ENCODE measurements at places on chromosomes 7 and 10.
A peak's percentile ranks its signal among the peaks of the same experiment; 100 is the strongest.

DNA sequence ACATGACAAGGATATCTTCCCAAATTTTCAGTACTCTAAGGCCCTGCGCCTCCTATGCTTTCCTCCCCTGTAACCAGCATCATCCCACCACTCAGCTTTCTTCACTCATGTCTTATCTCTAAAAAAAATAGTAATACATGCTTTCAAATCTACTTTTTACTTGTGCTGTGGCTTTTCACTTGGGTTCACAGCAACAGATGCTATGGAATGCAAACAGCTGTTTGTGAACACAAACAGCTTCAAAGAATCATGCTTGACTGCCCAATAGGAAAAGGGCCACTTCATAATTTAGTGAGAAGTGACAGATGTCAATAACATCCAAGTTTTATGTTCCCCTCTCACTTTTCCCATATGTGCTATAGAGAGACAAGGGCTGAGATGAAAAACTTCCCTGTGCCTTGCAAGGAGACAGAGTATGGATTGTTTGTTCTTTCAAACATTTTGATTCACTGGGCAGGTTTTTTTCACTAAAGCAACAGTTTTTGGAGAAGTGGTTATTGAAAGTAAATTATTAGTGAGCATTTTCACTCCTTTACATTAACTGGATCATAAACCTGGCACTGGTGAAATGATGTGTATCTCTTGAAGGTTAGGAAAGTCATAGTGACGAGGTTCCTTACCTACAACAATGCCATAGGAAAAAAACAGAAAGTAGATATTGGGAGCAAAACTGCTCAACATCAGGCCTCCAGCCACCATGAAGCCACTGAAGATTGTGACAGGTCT lies 37.3 kb downstream of the SLC16A9 start:
- no peak for DNase-seq
- no peak overlapping the region for H3K4me3 ChIP-seq
- peaks cover 8% of the 10 kb centered on the region for H3K4me1 ChIP-seq
- no peak overlapping the region for H3K27ac ChIP-seq

DNA sequence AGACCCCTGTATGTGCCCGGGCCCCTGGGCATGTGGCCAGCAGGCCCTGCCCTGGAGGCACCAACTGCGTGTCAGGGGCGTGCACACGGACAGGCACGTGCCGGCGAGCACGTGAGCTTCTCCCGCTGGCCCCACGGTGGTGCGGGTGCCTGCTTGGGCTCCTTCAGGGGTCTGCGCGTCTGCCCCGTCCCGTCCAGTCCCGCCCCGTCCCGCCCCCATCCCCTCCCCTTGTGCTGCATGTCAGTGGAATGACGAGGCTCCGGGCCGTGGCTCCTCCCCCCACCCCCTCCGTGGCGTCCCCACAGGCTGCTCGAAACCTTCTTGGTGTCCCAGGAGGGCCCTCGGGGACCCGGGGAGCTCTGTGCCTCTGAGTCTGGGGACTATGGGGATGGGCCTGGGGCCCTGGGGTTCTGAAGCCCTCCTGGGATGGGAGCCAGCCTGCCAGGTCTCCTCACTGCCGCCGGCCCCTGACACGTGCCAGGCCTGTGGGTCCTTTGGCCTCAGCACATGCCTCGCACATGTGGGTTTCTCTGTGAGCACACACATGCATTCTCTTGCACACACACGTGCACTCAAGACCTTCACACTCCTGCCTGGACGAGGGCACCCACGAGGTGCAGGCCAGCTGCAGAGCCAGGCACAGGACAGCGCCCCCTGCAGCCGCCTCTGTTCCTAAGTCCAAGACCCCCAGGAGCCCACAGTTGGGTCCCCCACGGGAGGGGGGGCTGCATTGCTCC lies 27.5 kb upstream of the AMZ1 start:
- H3K36me3 ChIP-seq = peaks cover 40% of the 10 kb centered on the region
- no peak overlapping the region for H3K4me3 ChIP-seq
- DNase-seq = peak; percentile 63
- peaks cover 3% of the 10 kb centered on the region for H3K4me1 ChIP-seq
- no peaks in the 10 kb centered on the region for H3K27me3 ChIP-seq

DNA sequence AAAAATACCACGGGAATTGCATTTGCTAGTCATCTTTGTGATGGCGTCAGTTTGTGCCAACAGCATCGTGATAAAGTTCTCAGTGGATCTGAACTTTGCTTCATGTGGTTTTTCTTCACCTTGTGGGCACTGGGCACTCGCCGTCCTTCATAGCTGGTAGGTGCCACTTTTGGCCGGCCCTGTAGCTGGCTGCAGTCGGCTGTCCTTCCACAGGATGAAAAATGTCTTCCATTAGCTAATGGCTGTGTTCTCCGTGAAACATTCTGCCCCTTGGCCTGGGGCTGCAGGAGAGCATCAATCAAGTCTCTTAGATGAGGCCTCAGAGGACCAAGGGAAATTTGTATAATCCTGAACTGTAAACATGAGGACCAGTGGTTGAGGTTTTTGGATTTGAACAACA lies 145.3 kb downstream of the DYNC1I1 start:
- H3K36me3 ChIP-seq = no peaks in the 10 kb centered on the region
- no peaks in the 10 kb centered on the region for H3K4me1 ChIP-seq
- H3K27me3 ChIP-seq = no peaks in the 10 kb centered on the region
- H3K4me3 ChIP-seq = no peak overlapping the region
- no peak overlapping the region for H3K27ac ChIP-seq

DNA sequence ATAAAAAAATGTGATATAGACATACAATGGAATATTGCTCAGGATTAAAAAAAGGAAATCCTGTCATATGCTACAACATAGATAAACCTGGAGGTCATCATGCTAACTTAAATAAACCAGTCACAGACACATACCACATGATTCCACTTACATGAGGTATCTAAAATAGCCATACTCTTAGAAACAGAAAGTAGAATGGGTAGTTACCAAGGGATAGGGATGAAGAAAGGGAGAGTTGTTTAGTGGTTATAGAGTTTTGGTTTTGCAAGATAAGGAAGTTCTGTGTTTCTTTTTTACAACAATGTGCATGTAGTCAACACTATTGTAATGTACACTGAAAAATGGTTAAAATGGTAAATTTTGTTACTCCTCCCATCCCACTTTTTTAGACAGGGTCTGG lies 30.5 kb downstream of the BICC1 start:
- no peaks in the 10 kb centered on the region for H3K36me3 ChIP-seq
- H3K4me1 ChIP-seq = no peaks in the 10 kb centered on the region
- H3K27me3 ChIP-seq = no peaks in the 10 kb centered on the region
- H3K27ac ChIP-seq = no peak overlapping the region
- no peak for DNase-seq
- H3K4me3 ChIP-seq = no peak overlapping the region

DNA sequence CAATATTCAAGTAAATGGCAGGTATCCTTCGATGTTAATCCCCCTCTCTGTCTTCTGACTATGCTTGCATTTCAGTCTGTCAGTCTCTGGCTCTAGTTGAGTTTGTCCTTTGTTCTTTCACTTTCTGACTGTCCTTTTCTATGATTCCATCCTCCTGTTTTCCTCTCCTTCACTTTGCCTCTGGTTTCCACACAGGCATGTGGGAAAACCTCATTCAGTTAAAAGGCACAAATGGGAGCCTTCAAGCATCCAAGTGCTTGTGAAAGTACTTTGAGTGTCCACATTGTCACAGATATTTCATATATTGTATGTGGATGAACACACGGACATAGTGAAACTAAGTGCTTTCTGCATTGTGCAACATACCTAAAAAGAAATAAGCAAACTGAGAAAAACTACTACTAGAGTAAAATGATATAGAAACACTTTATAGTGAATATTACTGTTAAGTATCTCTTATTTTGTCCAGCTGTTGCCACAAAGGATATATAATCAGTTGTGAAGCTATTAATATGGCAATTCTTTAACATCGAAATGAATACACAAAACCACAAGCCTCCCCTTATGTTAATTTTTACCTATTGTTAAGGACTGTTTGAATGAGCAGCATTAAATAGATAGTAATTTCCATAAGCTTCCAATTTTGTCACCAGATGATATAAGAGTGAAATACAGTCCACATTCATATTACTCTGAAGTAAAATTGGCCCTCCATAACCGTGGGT lies 71.7 kb downstream of the NRBF2 start:
- no peak for DNase-seq
- H3K36me3 ChIP-seq = peaks cover 17% of the 10 kb centered on the region
- H3K27me3 ChIP-seq = no peaks in the 10 kb centered on the region
- no peak overlapping the region for H3K4me3 ChIP-seq

DNA sequence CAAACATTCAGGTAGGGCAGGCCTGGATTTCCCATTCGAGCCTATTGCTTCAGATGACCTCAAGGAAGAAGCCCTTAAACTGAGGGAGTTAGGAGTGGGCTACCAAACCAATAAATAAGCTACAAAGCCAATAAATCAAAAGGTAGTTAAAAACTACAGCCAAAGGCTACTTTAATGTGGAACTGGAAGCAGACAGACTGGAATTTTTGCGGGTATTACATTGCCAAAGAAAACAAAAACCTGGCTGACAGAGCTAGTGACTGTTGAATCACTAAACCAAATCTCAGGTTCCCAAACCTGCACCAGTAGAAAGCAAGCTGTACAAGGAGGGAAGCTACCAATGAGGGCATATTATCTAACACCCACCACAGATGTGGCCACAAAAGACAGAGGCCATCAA lies 315.6 kb downstream of the GRM8 start:
- DNase-seq = no peak
- no peak overlapping the region for H3K4me3 ChIP-seq
- H3K4me1 ChIP-seq = no peaks in the 10 kb centered on the region
- no peaks in the 10 kb centered on the region for H3K27me3 ChIP-seq
- H3K36me3 ChIP-seq = no peaks in the 10 kb centered on the region
- no peak overlapping the region for H3K27ac ChIP-seq

GRCh38 chr10:97383159-97383558 lies 18.0 kb downstream of the RRP12 start:
- peaks cover 99% of the 10 kb centered on the region for H3K36me3 ChIP-seq
- H3K27me3 ChIP-seq = no peaks in the 10 kb centered on the region
- no peak for DNase-seq
- H3K4me1 ChIP-seq = peaks cover 2% of the 10 kb centered on the region
- H3K4me3 ChIP-seq = no peak overlapping the region

- no peak overlapping the region for H3K4me3 ChIP-seq
- no peak for DNase-seq
- H3K27me3 ChIP-seq = no peaks in the 10 kb centered on the region
These were observed 727.8 kb downstream of the TYW1 start for GRCh38 chr7:67724435-67724834.

GRCh38 chr10:17655567-17656146 lies 11.7 kb downstream of the STAM start:
- H3K27ac ChIP-seq = peak overlapping the region; percentile 43
- H3K4me1 ChIP-seq = peaks cover 3% of the 10 kb centered on the region
- no peaks in the 10 kb centered on the region for H3K36me3 ChIP-seq
- no peak overlapping the region for H3K4me3 ChIP-seq

DNA sequence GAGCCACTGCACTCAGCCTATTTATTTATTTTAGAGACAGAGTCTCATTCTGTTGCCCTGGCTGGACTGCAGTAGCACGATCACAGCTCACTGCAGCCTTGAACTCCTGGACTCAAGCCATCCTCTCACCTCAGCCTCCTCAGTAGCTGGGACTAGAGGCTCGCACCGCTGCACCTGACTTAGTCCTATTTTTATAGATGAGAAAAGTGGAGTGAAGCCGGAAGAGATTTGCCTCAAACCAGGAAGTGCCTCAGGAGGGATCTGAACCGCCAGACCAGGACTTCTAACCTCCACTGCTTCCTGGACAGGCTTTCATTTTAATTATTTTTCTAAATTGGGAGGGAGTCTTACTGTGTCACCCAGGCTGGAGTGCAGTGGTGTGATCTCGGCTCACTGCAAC lies 17.5 kb upstream of the CLIP2 start:
- no peaks in the 10 kb centered on the region for H3K36me3 ChIP-seq
- DNase-seq = no peak
- peak overlapping the region; percentile 86 for H3K27ac ChIP-seq

DNA sequence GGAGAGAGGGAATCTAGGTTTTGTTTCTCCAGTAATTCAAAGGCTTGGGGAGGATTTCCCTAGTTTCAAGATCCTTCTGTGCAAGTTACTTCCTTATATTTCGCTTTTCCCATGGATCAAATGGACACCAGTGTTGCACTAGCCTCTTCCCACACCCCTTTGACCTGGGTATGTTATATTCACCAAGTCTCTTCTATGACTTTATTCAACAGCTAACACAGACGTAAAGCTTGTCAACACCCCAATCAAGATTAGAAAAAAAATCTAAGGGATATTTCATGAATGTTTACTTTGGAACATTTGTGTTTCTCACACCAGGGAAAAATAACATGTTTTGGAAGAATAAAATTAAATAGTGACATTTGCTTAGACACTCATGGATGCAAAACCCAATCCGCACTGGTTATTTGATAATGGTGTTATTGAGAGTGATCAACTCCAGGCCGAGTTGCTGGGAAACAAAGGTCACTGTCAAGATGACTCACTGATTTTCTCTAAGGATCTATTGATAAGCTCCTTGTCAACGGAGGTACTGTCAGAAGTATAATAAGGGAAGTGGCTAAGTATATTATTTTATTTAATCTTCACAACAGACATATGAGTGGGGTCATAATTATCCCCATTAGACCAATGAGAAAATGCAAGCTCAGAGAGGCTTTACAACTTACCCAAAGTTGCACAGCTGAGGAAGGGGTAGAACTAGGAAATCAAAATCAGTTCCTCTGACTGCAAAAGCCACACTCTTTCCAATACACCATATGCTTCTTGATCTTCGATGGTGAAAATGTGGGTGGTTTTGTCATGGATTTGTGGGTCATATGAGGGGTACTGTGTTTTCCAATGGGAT lies 52.2 kb downstream of the CREB3L2 start:
- peaks cover 9% of the 10 kb centered on the region for H3K4me1 ChIP-seq
- H3K4me3 ChIP-seq = no peak overlapping the region
- no peak overlapping the region for H3K27ac ChIP-seq
- DNase-seq = no peak

DNA sequence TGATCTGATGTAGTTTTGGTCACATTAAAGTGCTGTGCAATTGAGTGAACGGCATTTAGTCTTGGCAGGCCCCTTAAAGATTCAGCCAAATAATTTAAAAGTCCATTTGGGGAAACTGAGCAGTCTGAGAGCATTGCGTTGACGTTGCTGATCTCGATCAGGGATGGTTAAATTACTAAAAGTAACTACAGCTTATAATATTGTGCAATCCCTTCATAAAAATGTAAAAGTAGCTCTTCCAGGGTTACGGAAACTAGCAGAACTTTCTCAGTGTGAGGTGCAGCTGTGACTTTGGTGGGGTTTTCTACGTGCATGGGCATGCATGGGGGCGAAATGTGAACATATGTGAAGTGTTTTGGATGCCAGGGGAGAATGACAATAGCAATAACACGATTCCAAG lies 184.5 kb upstream of the RNF32 start:
- peak; percentile 12 for DNase-seq
- H3K27ac ChIP-seq = no peak overlapping the region
- no peak overlapping the region for H3K4me3 ChIP-seq
- no peaks in the 10 kb centered on the region for H3K4me1 ChIP-seq

DNA sequence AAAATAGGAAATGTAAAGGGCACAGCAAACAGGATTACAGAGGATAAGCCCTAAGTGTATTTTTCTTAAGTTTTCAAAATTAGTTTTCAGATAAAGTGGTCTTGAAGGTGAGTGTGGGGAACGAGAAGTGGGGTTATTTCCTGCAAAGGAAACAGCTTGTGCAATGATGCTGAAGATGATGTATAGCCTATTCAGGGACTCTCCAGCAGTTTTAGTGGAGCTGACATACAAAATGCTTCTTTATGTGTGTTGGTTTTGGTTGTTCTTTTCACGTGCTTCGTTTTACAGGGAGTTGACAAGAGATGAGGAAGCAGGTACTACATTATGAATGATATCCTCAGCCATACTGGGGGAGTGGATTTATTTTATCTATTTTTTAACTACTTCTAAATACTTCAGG lies 20.5 kb downstream of the CASD1 start:
- no peak for DNase-seq
- no peaks in the 10 kb centered on the region for H3K27me3 ChIP-seq
- no peak overlapping the region for H3K27ac ChIP-seq
- H3K4me3 ChIP-seq = no peak overlapping the region
- H3K36me3 ChIP-seq = peaks cover 53% of the 10 kb centered on the region

All from spleen (tissue), 13 donors.